ENCODE measurements at places on chromosomes 4 and X. TPM values are rescaled to one million over a fixed set of nuclear protein-coding genes. Genes with fewer than 3 reads are reported as not detected.
A peak's percentile ranks its signal among the peaks of the same experiment; 100 is the strongest.

- H3K36me3 ChIP-seq: no peaks in the 10 kb centered on the region
- H3K4me3 ChIP-seq: no peak overlapping the region
- H3K4me1 ChIP-seq: no peaks in the 10 kb centered on the region
- no peaks in the 10 kb centered on the region for H3K27me3 ChIP-seq
- no peak overlapping the region for H3K27ac ChIP-seq
- DNase-seq: peak; percentile 48
Measured at GRCh38 chrX:19747652-19748610, 139.5 kb downstream of the SH3KBP1 start.

DNA sequence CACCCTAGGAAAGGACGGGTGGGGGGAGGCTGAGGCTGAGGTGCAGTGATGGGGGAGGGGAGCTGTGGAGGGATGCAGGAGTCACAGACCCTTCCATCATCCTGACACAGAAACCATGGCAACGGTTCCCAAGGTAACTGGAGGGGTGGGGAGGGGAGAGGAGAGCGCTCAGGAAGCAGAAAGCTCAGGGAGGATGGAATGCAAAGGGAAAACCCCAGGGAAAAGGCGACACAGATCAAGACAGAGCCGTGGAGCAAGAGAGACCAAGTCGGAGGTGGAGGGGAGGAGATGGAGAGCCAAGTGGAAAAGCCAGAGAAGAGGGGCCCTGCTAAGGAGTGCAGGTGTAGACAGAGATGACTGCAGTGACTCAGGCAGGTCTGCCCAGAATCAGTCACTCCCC is 14.5 kb downstream of the L1CAM start:
- no peaks in the 10 kb centered on the region for H3K4me1 ChIP-seq
- H3K27ac ChIP-seq: no peak overlapping the region
- H3K36me3 ChIP-seq: no peaks in the 10 kb centered on the region
- peaks cover 2% of the 10 kb centered on the region for H3K27me3 ChIP-seq
- no peak for DNase-seq
- H3K4me3 ChIP-seq: no peak overlapping the region

- H3K27me3 ChIP-seq: no peaks in the 10 kb centered on the region
- no peak overlapping the region for H3K4me3 ChIP-seq
Measured at GRCh38 chrX:17067534-17067933, 121.1 kb downstream of the REPS2 start.

DNA sequence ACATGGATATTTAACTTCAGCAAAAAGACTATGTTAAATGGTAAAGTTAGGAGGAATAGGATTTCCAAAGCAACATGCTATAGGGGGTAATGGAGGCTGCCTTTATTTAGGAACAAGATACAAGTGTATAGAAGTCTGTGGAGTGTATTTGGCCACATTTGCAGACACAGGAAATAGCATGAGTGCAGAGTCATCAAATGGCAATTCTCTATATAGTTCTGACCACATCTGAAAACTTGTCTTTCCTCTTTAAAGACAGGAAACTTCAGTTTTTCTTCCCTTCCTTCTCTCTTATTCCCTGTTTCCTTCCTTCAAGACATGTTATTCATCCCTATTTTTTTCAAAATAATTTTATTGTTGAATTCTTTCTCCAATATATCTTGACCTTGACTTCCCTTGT is 119.3 kb upstream of the PITX2 start:
- no peaks in the 10 kb centered on the region for H3K36me3 ChIP-seq
- DNase-seq: no peak
- H3K4me1 ChIP-seq: no peaks in the 10 kb centered on the region
- no peak overlapping the region for H3K4me3 ChIP-seq
- no peaks in the 10 kb centered on the region for H3K27me3 ChIP-seq
- no peak overlapping the region for H3K27ac ChIP-seq

- H3K27me3 ChIP-seq: no peaks in the 10 kb centered on the region
- no peaks in the 10 kb centered on the region for H3K36me3 ChIP-seq
- no peak overlapping the region for H3K4me3 ChIP-seq
- no peak overlapping the region for H3K27ac ChIP-seq
Measured at GRCh38 chrX:68936126-68936525, 107.3 kb downstream of the EFNB1 start.

- H3K4me3 ChIP-seq: no peak overlapping the region
- DNase-seq: no peak
- no peak overlapping the region for H3K27ac ChIP-seq
- no peaks in the 10 kb centered on the region for H3K27me3 ChIP-seq
- no peaks in the 10 kb centered on the region for H3K36me3 ChIP-seq
Measured at GRCh38 chrX:54166915-54167314, 16.1 kb downstream of the FAM120C start.

GRCh38 chr4:112451831-112452230 is 64.1 kb downstream of the NEUROG2 start:
- DNase-seq: no peak
- H3K36me3 ChIP-seq: no peaks in the 10 kb centered on the region
- H3K27me3 ChIP-seq: no peaks in the 10 kb centered on the region
- no peak overlapping the region for H3K27ac ChIP-seq
- H3K4me1 ChIP-seq: no peaks in the 10 kb centered on the region

GRCh38 chr4:174334628-174335027 is 50.9 kb downstream of the CEP44 start:
- H3K4me3 ChIP-seq: no peak overlapping the region
- DNase-seq: no peak
- no peaks in the 10 kb centered on the region for H3K36me3 ChIP-seq
- no peaks in the 10 kb centered on the region for H3K27me3 ChIP-seq
- H3K27ac ChIP-seq: no peak overlapping the region
- no peaks in the 10 kb centered on the region for H3K4me1 ChIP-seq

- H3K27me3 ChIP-seq: no peaks in the 10 kb centered on the region
- H3K27ac ChIP-seq: no peak overlapping the region
- H3K4me1 ChIP-seq: no peaks in the 10 kb centered on the region
- H3K4me3 ChIP-seq: no peak overlapping the region
- DNase-seq: peak; percentile 20
- H3K36me3 ChIP-seq: peaks cover 6% of the 10 kb centered on the region
Measured at GRCh38 chr4:1393866-1394265, 12.4 kb downstream of the NKX1-1 start.

DNA sequence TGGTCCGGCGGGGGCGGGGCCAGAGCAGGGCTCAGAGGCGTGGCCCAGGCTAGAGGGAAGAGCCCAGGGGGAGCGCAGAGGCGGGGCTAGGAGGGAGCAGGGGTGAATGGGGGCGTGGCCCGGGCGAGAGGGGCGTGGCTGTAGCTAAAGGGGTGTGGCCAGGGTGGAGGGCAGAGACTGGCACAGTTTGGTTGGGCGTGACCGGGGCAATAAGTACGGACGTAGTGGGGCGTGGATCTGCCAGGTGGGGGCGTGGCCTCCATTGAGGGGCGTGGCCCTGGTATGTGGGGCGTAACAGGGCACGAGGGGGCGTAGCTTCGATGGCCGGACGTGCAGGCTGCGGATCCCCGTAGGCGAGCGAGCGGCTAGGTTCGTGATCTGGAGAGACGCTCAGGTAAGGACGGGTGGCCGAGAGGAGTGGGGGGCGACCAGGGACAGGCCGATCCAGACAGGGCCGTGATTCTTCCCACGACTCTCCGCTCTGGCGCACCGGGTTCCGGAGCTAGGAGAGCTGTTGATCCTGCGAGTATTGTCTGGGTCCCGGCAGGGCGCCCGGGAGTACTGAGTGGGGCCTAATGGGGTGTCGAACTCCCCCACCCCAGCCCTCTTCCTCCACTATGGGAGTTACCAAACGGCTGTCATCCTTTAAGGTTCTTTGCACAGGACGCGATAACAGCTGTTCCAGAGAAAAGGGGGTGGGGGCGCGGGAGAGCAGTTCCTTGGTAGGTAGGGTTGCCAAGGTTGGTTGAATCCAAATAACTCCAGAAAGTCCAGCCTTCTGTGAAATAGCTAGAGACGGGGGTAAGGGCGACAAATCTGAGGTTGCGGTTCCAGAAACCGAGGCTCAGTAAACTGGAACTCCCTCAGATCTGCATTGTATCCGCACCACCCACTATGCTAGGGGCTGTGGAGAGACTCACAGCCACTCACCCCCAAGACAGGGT is at the start of gene CA5B:
CA5B (plus strand) TSS at position 312 of the 944 bp plus-strand sequence. CDS start 11,754 bp downstream, outside the sequence.
- peak; percentile 96 for DNase-seq
- no peaks in the 10 kb centered on the region for H3K4me1 ChIP-seq
- H3K27me3 ChIP-seq: no peaks in the 10 kb centered on the region
- no peaks in the 10 kb centered on the region for H3K36me3 ChIP-seq

Gene HOPX
- total RNA-seq: 6.8 TPM

Gene SPATA18
- 4.7 TPM for total RNA-seq

Gene ITIH6
- not detected for total RNA-seq

GRCh38 chr4:56531149-56531770 is 25.7 kb downstream of the ARL9 start:
- no peak overlapping the region for H3K27ac ChIP-seq
- no peaks in the 10 kb centered on the region for H3K4me1 ChIP-seq
- peak overlapping the region; percentile 37 for H3K4me3 ChIP-seq
- no peaks in the 10 kb centered on the region for H3K36me3 ChIP-seq

Gene ATP10D
- 55.6 TPM for total RNA-seq

- DNase-seq: no peak
- no peaks in the 10 kb centered on the region for H3K4me1 ChIP-seq
- no peak overlapping the region for H3K4me3 ChIP-seq
- no peaks in the 10 kb centered on the region for H3K36me3 ChIP-seq
- no peak overlapping the region for H3K27ac ChIP-seq
Measured at GRCh38 chr4:7208509-7209451, 16.4 kb downstream of the SORCS2 start.

DNA sequence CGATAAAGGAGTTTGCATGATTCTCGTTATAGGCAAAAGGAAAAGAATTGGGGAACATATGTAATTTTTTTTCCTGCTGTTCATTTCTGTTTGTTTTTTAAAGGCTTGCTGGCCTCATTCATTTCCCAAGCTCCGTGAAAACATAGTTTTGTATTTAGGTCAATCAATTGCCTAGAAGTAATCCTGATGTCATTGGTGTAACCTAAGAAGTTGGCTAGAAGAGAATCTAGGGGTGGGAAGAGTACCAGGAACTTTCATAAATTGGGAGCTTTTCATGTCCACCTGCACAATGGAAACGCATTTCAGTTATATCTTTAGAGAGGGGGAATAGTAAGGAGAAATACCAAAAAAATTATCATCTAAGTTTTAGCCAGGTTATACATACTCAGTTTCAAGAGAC is 3.8 kb downstream of the RAPGEF2 start:
- H3K4me1 ChIP-seq: no peaks in the 10 kb centered on the region
- H3K27ac ChIP-seq: no peak overlapping the region
- peak overlapping the region; percentile 9 for H3K4me3 ChIP-seq

GRCh38 chr4:8305851-8306471 is 36.4 kb downstream of the HTRA3 start:
- peak; percentile 81 for DNase-seq
- H3K4me1 ChIP-seq: no peaks in the 10 kb centered on the region
- H3K27ac ChIP-seq: no peak overlapping the region
- H3K4me3 ChIP-seq: no peak overlapping the region

Gene LUZP4
- not detected for total RNA-seq

DNA sequence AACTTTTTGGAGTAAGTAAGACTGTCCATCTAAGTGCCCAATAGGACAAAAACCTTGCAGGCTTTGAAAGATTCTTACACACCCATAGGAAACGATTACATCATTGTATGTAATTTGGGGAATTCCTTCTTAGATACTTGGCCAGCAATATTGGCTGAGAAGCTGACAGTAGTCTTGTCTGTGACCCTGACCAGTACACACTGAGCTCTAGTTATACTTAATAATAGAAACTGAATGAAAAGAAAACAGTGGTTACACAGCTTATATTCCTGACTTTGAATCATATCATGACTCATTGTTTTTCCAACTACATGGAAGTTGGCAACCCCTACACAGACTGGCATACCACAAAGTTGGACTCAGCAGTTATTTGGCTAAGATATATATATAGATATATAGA is 7.1 kb upstream of the TLR2 start:
- no peaks in the 10 kb centered on the region for H3K27me3 ChIP-seq
- no peak overlapping the region for H3K4me3 ChIP-seq
- no peaks in the 10 kb centered on the region for H3K36me3 ChIP-seq
- H3K4me1 ChIP-seq: peaks cover 10% of the 10 kb centered on the region

Gene MAGEA11
- total RNA-seq: not detected

DNA sequence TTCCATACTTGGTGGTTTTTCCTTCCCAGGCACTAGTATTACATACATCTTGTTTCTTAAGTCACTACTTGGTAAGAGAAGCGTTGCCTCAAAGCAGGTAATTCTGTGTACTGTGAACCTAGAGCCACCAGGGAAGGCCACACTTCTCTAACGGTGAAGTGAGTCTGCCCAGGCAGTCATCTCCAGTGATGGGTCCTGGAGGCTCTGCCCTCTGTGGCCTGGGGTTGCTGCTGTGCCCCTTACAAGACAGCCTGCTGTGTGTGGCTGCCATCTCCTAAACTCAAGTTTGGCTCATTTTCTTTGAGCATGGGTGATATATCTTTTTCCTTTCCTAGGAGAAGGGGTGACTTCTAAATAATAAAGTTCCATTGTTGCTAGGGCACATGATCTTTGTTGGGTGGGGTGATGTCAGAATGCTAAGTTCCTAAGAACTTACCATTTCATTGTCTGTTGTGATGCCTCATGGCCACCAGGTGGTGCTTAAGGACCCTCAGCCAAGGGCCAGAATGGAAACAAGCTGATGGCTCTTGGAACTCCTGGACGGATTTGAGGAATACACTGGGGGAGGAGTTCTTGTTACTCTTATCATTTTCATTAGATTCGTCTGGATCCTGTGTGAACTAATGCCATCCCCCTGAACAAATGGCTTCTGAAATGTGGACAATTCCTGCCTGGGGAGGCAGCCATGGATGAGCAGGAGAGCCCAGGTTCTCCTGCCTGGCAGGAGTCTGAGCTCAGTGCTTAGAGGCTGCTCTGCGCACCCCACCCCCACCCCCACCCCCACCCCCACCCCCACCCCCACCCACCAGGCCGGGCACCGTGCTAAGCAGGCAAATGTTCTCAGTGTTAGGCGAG is 41.1 kb upstream of the WDR1 start:
- no peak overlapping the region for H3K27ac ChIP-seq
- no peaks in the 10 kb centered on the region for H3K27me3 ChIP-seq
- no peaks in the 10 kb centered on the region for H3K36me3 ChIP-seq
- no peaks in the 10 kb centered on the region for H3K4me1 ChIP-seq
- DNase-seq: no peak

- no peak overlapping the region for H3K27ac ChIP-seq
- DNase-seq: no peak
- H3K4me1 ChIP-seq: no peaks in the 10 kb centered on the region
- no peaks in the 10 kb centered on the region for H3K36me3 ChIP-seq
- no peak overlapping the region for H3K4me3 ChIP-seq
Measured at GRCh38 chr4:175714686-175715085, 97.4 kb downstream of the GPM6A start.

GRCh38 chr4:86856896-86857295 is 7.7 kb upstream of the SLC10A6 start:
- no peaks in the 10 kb centered on the region for H3K36me3 ChIP-seq
- no peak overlapping the region for H3K27ac ChIP-seq
- no peaks in the 10 kb centered on the region for H3K27me3 ChIP-seq
- H3K4me3 ChIP-seq: no peak overlapping the region
- no peaks in the 10 kb centered on the region for H3K4me1 ChIP-seq

DNA sequence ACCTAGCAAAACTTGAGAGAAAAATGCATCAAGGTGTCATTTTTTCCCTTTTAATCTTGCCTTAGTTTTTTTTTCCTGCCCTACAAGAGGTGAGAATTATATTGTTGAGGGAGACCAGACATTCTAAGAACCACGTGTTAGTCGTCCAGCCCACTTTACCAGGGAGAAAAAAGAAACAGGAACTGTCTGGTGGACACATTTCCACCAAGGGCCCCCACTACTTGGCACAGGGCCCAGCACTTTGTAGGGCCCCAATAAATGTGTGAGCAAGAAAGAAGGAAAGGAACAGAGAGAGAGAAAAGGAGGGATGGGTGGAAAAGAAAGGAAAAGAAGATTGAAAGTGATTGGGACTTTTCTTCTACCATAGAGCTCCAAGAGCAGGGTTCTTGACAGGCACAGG is 3.9 kb upstream of the EGFL6 start:
- no peaks in the 10 kb centered on the region for H3K36me3 ChIP-seq
- H3K4me1 ChIP-seq: no peaks in the 10 kb centered on the region
- DNase-seq: no peak
- H3K4me3 ChIP-seq: no peak overlapping the region
- no peaks in the 10 kb centered on the region for H3K27me3 ChIP-seq
